ENCODE measurements at places on chromosomes 12 and 14.
A peak's percentile ranks its signal among the peaks of the same experiment; 100 is the strongest.

DNA sequence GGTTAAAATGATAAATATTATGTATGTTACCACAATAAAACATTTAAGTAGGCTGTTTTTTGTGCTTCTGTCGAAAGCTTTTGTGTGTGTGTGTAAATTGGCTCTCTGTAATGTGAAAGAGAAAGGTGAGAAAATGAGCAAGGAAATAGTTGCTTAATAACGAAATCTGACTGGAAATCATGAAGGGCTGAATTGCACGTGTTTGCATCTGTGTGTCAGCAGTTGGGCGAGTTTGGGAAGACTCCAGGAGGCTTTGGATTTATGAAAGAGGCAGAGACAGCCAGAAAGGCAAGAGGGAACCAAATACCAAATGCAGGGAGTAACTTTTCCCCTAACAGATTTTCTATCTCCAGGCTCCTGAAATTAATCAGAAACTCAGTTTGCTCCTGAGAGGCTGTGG lies 47.2 kb upstream of the PLEKHG3 start:
- no peak for DNase-seq

DNA sequence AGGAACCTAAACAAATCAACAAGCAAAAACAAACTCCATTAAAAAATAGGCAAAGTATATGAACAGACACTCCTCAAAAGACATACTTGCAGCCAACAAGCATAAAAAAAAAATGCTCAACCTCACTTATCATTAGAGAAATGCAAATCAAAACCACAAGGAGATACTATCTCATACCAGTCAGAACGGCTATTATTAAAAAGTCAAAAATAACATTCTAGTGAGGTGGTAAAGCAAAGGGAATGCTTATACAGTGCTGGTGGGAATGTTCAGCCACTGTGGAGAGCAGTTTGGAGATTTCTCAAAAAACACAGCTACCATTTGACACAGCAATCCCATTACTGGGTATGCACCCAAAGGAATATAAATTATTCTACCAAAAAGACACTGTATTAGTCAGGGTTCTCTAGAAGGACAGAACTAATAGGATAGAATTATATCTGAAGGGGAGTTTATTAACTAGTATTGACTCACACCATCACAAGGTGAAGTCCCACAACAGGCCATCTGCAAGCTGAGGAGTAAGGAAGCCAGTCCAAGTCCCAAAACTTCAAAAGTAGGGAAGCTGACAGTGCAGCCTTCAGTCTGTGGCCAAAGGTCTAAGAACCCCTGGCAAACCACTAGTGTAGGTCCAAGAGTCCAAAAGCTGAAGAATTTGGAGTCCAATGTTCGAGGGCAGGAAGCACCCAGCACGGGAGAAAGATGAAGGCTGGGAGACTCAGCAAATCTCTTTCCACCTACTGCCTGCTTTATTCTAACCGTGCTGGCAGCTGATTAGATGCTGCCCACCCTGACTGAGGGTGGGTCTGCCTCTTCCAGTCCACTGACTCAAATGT lies 101.6 kb upstream of the KRAS start:
- DNase-seq, result no peak

- peak; percentile 24 for DNase-seq
Measured at GRCh38 chr12:22321638-22322037, 12.9 kb downstream of the ST8SIA1 start.

GRCh38 chr14:64849940-64850339 lies 29.8 kb downstream of the SPTB start:
- no peak for DNase-seq

GRCh38 chr12:67269633-67270573 lies 745 bp downstream of the CAND1 start:
- DNase-seq, result peak; percentile 54

GRCh38 chr12:42810006-42810405 lies 220.5 kb upstream of the PRICKLE1 start:
- no peak for DNase-seq

DNA sequence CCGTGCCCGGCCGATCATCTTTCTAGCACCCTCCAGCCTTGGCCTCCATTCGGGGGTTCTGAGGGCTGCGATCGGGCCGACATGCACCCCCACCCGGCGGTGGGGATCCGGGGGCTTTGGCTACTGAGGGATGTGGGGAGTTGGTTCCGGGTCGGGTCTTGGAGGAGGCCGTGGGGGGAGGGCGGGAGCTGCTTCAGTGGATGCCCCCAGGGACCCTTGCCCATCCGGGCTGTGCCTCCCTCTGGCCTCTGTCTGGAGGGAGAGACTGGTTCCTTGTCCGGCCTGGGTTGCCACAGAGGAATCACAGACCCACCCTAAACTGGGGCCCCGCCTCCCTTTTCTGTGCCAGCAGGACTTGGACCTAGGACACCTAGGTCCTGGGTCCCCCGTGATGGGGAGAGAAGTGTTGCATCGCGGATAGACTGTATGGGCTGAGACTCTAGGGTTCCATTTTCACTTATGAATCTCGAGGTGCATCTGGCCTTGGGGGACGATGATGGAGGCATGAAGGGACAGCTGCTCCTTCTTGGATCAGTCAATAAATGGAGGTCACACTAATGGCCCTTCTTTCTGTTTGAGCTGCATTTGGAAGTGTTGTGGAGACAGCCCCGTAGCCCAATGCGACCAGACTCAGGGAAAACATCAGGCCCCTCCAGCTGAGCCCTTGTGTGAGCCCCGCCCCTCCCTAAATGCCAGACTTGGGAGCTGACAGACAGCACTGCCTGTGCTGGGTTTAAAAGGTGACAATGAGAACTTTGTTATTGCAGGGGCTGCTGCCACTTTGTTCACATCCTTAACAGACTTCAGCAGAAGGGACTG lies 577 bp downstream of the DTX3 start:
- DNase-seq, result no peak

DNA sequence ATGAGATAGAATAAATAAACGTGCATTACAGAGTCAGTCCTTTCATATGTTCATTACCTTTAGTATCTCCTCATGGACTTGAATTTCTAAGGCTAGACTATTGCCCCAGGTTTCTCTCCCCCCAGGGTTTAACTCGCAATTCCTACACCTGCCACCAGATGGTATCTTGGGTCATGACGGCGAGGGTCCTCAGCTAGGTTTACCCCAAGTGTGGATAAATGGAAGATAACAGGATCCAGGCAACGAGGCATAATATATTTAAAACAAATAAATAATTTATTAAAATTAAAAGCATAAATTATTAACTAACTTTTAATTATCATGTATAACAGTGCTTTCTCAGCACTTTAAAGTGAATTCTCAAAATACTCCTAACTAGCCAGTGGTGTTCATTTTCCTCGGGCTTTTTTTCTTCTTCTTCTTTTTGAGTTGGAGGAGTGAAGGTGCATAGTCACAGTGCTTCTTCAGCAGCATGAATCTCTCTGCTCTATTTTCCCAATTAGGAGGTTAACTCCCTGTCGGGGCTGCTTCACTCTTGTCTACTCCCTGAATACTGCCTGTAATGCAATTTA lies 243.5 kb upstream of the CAND1 start:
- peak; percentile 60 for DNase-seq

GRCh38 chr12:51488281-51488680 lies 63.6 kb downstream of the SLC4A8 start:
- no peak for DNase-seq
